ENCODE measurements at places on chromosomes 5 and 9.
A peak's percentile ranks its signal among the peaks of the same experiment; 100 is the strongest.

- DNase-seq, result no peak
Measured at GRCh38 chr5:40983781-40984180, 74.5 kb downstream of the C7 start.

DNA sequence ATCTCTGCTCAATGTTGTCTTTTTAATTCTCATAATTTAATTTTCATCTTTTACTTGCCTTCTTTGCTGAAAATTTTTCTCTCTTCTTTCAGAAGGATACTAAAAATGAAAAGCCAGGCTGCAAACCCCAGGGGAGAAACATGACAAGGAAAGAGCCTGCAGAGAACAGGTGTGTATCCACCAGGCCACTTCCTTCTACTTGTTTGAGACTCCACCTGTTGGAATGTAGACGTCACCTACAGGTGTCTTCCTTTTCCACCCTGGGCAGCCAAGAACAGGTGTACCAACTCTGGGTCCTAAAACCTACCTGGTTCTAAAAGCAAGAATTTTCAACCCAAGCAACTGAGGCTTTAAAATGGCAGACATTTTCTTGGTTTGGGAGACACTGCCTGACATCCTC lies 166.8 kb downstream of the ATP10B start:
- DNase-seq, result no peak

DNA sequence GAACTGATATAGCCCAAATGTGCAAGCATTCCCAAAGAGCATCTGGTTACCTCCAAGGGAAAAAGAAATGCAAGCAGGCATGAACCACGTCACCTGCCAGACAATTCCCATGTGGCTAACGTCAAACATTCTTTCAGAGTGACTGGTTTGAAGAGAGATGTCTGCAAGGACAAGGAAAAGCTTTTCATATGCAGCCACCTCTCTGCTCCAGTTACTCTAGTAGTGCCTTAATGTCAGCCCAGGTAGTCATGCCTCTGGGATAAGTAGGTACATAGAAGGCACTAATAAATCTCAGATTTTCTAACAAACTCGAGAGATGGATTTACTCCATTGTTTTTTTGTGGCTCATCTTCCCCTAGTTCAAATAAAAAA lies 96.8 kb upstream of the IFNK start:
- DNase-seq, result no peak

DNA sequence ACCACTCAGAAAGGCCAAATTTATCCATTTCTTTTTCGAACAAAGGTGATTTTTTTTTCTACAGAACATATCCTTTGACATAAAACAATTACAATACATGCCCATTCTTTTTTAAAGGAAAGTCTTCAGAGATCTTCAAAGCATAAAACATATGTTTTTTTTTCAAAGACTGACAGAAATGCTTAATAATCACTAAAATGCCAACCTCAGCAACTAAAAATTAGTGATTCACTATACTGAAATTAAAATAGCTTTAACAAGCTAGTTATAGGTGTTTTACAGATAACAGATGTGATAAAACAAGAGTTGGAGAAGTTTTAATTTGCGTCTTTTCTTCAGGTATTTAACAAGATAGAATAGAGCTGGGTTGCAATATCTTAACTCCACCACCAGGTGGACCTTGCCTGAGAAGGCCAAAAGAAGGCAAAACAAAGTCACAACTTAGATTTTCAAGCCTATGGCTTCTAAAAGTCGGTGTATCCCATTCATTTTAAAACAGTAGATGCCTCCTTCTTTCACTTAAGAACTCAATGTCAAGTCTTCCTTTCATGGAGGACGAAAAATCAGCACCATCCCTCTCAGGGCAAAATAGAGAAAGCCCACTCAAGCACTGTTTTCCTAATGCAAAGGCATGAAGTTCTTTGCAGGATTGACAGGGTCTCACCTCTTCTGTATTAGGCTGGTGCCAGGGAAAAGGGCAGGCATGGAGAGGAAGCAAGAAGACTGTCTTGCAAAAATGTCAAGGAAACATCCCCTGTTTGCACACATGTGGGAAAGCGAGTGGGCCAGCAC lies 31.1 kb upstream of the CPLX2 start:
- DNase-seq, result no peak

DNA sequence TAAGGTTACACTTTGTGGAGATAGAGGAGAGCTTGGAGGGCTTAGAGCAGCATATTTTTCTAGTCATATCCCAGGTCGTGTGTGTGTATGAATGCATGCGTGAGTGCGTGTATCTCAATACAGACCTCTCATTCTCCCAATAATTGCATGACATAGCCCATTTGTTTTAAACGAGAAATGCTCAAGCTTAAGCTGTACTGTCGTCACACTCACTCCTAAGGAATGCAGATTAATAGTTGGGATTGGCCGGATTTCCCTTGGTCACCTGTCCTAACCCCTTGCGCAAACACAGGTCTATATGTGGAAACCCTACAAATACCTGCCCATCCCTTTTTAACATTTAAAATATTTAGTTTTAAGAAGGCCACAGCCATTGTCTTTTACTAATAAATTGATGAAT lies 165.8 kb downstream of the SEMA5A start:
- DNase-seq, result no peak

- DNase-seq, result no peak
Measured at GRCh38 chr9:101388507-101388993, 3.7 kb upstream of the BAAT start.

DNA sequence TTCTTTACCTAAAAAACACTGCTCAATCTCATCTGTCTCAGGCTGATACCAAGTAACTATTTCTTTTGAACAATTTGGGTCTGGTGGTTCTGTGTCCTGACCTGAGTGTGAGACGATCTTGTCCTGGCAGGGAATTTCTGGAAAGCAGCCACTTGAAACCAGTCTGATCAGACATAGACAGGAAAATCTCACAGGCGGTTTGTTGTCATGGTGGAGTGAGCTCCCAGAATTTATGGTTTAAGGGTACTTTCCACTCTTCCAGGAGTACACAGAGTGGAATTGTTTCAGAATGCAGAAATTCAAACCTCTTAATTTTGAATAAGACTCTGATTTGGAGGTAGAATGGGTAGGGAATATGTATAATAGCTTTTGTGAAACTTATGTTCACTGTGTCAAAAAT lies 268.2 kb downstream of the ISL1 start:
- no peak for DNase-seq

DNA sequence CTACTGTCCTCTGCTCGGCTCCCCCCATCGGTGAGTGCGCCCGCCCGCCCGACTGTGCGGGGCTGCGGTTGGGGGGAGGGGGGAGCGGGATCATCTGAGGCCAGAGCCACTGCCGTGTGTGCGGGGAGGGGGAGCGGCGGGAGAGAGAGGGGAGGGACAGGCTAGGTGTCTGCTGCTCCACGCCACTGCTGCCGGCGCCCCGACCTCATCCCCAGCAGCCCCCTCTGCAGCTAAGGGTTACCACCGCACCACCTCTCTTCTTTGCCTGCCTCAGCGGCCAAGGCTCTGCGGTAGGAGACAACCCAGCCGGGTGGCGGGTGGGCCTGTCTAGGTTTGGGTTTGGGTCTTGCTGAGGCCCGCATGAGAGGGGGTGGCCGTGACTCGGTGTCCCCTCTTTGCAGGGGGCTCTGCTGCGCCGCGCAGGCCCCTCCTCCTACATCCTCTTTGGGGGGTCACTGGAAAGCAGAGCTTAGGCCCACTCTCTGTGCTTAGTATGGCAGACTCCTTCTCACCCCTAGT lies 670 bp upstream of the PURA start:
- DNase-seq, result peak; percentile 61

DNA sequence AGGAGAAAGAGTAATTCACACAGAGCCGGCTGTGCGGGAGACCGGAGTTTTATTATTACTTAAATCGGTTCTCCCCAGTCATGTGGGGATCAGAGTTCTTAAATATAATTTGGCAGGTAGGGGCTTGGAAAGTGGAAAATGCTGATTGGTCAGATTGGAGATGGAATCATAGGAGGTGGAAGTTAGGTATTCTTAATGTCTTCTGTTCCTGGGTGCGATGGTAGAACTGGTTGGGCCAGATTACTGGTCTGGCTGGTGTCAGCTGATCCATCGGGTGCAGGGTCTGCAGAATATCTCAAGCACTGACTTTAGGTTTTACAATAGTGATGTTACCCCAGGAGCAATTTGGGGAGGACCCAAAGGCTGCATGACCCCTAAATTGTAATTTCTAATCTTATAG lies 4.6 kb upstream of the CERCAM start:
- no peak for DNase-seq

- DNase-seq, result no peak
Measured at GRCh38 chr9:98484162-98484561, 224.6 kb downstream of the GABBR2 start.

GRCh38 chr5:26691486-26691885 lies 346.9 kb downstream of the CDH9 start:
- no peak for DNase-seq

GRCh38 chr9:135447126-135447525 lies 32.5 kb upstream of the PPP1R26 start:
- DNase-seq, result no peak

DNA sequence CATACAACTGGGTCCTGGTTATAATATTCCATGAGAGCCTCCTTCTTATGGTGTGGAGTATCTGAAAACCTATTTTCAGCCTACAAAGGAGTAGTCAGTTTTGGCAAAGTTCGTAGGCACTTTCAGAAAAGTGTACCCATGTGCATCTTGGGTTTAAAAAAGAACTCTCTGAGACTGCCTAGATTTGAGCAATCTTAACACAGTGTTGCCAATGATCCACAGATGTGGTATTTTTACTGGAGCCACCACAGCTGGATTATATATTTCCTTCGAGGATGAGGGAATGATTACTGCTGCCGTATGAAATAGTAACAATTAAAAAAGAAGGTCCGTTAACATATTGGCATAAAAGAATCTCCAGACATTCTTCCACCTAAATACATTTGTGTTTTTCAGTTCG lies 1.1 kb downstream of the PALM2AKAP2 start:
- DNase-seq, result no peak

- DNase-seq, result no peak
Measured at GRCh38 chr9:82325907-82326306, 337.3 kb downstream of the SPATA31D1 start.

DNA sequence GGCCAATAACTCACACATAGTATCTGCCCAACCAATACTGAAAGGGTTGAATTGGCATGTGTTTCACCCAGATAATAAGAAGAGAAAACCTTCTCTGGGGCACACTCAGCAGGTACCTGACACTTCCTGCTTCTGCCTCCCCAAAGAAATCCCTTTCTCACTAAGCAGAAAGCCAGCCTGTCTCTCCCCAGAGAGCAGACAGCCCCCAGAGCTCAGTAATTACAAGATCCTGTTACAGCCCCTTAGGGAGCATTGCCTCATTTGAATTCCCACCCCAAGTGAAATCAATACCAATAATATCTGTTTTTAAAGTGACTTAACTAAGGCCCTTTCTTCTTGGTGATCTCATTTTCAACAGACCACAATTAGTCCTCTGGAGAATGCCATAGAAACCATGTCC lies 38.5 kb upstream of the FOXI1 start:
- DNase-seq, result no peak
